ENCODE measurements at places on chromosomes 3 and 15.

DNA sequence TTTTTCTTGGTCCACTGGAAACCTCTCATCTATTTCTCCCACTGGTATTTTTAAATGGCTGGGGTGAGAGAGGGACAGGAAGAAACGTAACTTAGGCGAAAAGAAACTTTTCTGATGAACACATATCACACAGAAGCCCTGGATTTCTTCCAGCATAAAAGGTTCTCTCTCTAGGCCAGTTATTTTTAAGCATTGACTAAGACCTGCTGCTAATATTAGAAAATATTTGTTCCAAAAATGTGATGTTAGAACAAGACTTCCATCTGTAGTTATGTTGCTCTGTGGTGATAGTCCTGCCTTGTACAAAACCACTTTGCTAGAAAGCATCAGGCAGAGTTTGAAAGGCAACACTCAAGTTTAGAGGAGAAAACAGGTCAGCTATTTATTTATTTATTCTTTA lies 537.7 kb downstream of the MCTP2 start:
- DNase-seq = no peak

DNA sequence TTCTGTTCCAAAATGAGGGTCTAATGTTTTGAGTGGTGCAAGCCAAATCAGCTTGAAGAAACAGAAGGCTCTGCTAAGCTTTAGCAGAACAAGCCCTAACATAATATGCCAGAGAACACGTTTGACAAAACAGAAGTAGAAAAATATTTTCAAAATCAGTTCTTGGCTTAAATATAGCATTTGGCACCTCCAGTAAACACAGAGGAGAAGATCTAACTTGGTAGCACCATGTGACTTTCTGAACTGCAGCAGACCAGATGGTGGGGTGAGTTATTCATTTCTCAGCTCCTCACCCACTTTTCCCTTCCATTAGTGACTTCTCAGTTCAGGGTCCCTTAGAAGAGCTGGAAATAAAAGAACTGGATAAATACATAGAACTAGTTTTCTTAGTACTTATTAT lies 395.8 kb downstream of the MAGI1 start:
- no peak for DNase-seq

GRCh38 chr3:49161808-49162530 lies 4.2 kb downstream of the CCDC71 start:
- DNase-seq = no peak

- DNase-seq = no peak
Measured at GRCh38 chr3:192881159-192881786, 36.4 kb downstream of the MB21D2 start.

- no peak for DNase-seq
Measured at GRCh38 chr3:143413372-143413771, 293.8 kb downstream of the CHST2 start.

DNA sequence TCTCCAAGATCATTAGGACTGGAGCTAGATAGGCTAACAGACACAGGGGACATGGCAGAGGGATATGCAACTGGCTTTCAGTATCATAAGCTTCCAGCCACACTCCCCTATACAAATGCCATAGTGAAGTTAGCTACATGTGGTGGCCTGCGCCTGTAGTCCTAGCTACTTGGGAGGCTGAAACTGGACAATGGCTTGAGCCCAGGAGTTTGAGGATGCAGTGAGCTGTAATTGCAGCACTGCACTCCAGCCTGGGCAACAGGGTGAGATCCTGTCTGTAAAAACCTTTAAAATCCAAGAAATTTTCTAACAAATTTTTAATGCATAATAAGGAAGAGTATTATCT lies 37.3 kb downstream of the DLG1 start:
- DNase-seq = no peak

GRCh38 chr3:73398084-73398483 lies 226.7 kb downstream of the PDZRN3 start:
- no peak for DNase-seq

DNA sequence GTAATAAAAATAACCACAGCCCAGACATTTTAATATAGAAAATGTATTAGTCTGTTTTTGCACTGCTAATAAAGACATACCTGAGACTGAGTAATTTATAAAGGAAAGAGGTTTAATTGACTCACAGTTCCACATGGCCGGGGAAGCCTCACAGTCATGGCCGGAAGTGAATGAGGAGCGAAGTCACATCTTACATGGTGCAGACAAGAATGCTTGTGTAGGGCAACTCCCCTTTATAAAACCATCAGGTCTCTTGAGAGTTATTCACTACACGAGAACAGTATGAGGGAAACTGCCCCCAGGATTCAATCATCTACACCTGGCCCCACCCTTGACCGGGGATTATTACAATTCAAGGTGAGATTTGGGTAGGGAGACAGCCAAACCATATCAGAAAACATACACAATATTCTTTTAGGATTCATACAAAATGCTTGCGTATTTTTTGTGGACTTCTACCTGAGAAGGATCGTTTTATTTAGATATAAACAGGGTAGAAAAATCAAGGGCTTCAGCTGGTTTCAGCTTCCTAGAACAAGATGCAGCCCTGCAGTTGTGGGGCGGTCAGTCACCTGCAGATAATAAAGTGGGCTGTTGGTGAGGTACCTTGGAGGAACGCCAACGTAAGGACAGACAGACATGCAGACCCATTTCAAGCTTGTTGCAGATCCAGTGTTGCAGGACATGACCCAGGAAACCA lies 101.9 kb downstream of the TNIK start:
- no peak for DNase-seq

Data from NCI-H748 treated with DMSO at 0.1 percent for 48 hours (cell line).